ENCODE measurements at places on chromosomes 7 and 10.

DNA sequence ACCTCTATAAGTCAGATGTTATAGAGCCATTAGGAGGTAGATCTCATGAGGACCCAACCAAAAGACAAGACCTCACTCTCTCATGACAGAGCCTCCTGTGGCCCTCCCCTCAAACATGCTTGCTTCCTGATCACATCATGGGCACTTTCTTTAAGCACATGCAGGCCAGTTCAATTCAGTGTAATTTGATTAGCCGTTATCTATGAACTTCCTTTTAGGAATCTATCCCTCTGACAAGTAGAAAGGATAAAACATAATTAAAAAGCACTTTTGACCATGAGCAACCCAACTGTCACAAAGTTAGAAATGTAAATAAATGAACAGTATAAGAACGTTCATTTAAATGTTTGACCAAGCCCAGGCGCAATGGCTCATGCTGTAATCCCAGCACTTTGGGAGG lies 27.7 kb upstream of the TMEM254 start:
- no peak for DNase-seq

GRCh38 chr10:103775776-103776175 lies 79.6 kb downstream of the SH3PXD2A start:
- no peak for DNase-seq

DNA sequence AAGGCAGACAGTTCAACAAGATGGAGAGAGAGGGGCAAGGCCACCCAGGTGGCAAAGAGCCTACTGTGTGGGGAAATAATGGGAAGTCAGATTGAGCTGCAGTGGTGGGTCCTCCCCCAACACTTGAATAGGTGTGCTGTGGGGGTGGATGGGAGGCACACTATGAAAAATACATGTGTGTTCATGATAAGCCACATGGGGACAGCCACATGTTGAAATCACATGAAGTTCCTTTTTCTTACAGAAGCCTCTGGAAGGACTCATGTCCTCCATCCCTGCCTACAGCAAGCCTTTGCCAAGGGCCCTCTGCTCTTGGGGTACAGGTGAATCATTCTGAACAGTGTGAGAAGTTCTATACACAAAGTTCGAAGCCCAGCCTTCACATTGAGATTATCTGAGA lies 310.9 kb downstream of the LRMDA start:
- no peak for DNase-seq

DNA sequence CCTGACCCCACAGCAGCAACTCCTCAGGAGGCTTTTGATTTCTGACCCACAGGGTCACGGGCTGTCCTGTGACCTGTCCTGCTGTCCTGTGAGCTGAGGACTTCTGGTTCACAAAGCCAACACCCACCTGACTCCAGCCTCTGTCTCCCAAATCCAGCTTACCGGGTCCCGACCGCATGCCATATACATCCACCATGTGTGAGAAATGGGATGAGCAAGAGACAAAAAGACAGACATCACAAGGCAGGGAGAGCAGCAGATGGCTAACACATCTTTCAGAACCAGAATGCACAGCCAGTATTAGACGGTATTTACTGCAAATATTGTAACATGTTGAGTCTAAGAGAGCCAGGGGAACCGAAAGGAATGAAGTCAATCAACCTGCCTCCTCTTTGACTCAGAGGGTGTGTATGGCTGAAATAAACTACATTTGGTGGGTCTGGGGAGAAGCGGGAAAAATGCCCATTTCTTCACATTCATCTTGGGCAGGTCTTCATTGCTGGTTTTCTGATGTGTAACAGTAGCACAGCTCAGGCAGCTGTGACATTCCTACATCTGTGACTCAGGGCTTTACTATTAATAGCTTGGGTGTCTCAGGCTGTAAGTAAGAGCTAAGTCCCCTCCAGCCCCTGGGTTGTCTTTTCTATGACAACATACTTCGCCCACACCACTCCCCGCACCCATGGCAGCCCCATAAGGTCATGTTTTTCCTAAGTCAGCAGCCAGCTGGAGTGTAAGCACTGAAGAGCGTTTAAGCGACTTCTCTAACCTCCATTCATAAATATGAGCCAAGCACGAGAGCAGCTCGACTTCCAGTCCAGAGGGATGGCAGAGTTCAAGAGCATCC lies 25.0 kb downstream of the ABLIM1 start:
- no peak for DNase-seq

DNA sequence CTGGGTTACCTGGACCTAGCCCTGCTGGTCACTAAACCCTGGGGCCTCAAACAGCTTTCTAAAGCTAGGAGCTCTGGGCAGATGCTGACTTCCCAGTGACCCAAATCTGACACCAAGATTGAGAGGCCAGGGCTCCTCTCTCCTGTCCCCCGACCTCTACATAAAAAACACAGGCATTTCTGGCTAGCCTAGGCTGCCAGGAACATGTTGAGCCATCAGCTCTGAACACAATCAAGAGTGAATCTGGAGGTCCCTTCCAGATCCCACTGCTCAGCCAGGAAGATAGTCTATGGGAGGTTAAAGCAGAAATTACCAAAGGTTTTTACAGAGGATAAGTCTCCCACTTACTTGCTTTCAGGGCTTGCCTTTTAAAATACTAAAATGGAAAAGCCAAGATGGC lies 22.1 kb upstream of the PDE1C start:
- no peak for DNase-seq

DNA sequence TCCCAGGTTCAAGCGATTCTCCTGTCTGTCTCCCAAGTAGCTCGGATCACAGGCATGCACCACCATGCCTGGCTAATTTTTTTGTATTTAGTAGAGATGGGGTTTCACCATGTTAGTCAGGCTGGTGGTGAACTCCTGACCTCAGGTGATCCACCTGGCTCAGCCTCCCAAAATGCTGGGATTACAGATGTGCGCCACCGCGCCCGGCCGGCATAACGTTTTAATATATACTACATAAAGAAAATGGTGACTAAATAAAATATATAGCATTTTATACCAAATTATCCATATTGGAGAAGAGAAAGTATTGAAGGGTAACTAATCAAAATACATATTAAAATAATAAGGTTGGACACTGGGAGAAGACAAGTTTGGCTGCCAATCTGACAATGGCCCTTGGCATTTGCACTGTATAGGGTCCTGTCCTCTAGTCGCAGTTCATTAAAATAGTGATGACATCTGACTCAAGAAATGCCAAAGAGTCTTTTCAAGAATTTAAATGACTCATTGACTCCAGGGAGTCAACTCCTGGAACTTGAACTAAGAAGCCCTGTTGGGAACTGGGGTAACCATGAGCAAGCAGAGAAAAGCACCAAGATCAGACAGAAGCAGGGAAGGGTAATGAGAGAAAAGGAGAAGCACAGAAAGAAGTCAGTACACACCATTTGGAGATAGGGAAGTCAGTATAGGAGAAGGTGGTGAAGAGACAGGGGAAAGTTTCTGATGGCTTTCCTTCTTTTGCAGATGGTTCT lies 91.1 kb downstream of the CH25H start:
- DNase-seq: no peak

DNA sequence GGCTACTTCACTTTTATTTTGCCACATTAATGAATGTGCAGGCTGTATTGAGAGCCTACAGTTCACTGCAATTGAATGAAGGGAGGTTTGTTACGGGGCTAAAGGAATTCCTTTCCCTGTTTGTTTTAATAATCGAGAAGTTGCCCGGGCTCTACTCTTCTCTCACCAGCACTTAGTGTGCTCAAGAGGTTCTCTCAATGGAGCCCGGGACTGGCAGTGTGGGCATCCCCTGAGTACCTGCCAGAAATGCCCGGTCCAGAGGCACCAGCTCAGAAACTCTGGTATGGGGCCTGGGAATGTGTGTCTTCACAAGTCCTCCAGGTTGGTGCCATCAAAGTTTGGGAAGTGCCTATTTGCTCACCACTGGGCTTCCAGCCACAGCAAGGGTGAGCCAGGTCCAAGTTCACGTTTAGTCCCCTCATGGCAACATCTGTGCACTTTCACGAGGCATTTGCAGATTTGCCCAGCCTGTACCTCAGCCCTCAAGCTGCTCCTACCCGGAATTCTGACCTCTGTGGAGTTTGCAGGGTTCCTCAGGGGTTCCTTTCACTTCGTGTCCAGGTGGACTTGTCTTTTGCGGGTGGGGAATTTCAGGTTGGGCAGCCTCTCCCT lies 622.4 kb downstream of the SDK1 start:
- no peak for DNase-seq

- no peak for DNase-seq
Observed at GRCh38 chr10:132390170-132390920, 6.7 kb upstream of the PWWP2B start.

DNA sequence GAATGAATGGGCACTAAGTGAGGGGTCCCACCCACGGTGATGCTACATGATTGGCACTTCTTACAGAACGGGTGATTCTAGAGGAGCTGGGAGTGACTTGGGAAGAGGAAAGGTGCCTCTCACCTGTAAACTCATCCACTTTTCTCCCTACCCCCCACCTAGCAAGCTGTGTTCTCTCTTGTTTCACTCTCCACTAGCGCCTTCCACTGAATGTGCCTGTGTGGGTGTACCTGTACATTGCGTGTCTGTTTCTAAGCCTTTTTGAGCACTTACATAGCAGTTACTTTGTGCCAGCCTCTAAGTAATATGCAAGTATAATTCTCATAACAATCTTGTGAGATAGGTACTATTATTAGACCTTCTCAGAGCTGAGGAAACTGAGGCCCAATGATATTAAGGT lies 133.7 kb upstream of the AGK start:
- DNase-seq: no peak

DNA sequence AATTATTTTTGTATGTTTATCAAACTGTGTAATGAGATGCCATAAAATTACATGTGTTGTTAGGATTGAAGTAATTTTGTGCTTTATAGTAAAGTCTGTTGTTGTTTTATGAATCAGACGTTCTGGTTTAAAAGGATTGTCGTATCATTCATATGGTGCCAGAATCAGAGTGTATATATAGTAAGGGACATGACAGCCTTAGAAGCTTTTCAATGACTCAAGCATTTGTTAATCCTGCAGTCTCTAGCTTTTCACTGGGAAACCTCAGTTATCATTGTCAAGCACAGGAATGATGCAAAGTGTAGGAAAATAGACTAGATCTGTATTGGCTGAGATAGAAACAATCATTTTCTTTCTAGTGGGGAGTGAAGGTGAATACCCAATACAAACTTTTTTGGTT lies 57.5 kb downstream of the TRRAP start:
- no peak for DNase-seq

DNA sequence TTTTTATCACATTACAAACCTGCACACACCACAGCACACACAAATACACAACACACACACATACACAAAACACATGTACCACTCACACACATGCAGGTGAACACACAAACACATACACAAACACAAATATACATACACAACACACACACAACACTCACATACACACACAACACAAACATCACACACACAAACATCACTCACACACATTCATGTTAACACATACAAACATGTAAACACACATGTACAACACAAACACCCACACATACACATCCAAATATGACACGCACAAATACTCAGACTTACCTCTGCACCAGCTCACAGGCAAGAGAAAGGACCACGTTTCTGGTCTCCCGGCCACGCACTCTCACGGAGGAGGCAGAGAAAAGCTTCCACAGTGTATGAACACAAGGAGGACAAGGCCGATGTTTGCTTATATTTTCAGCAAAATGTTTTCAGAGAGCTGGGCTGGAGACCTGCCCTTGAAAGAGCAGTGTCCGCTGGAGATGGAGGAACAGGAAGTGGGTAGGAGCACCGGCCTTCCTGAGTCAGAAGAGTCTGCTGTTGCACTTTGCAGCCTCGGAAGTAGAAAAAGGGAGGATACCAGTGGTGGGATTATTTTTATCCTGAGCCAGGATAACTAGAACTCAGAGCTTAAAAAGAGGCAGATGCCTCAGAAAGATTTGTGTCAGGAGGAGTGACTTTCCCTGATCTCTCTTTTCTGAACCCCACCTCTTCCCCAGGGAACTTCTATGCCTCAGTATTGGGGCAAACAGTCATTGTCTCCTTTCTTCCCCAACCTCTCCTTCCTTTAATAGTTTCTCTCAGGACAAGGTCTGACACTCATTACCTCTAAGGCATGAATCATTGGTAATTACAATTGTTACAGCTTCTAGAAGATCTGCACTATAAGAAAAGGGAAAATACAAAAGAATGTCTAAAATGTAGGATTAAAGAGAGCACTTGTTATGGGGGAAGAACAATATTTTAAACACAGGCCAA lies at the start of gene GIMAP6:
Gene GIMAP6, minus strand, starts transcription at position 520 of the 999 bp plus-strand sequence. CDS start 2,243 bp downstream, outside the sequence.
- DNase-seq: no peak

DNA sequence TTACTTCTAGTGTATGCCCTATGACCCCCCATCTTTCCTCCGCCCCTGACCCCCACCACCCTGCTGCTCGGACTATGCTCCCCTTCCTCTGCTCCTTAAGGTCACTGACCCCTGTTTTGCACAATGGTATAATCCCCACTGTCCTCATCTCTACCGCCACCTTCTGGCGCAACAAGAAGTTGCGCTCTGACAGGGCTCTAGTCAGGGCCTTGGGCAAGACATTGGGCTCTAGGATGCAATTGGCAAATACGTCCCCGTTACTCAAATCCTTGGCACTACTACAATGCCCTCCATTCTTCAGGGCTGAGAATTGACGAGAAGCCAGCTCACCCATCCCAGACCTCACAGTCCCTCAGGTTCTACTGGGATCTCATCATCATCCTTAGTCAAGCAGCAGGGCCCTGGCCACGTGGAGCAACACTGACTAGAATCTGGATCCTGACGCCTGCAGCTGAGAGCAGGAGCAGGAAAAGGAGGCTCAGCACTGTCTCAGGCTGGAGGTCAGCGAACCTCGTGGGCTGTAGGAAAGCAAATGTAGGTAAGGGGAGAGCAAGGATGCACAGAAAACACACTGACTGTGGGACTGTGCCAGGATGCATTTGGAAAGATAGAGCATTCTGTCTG lies 10.6 kb downstream of the LRIT2 start:
- DNase-seq: no peak

DNA sequence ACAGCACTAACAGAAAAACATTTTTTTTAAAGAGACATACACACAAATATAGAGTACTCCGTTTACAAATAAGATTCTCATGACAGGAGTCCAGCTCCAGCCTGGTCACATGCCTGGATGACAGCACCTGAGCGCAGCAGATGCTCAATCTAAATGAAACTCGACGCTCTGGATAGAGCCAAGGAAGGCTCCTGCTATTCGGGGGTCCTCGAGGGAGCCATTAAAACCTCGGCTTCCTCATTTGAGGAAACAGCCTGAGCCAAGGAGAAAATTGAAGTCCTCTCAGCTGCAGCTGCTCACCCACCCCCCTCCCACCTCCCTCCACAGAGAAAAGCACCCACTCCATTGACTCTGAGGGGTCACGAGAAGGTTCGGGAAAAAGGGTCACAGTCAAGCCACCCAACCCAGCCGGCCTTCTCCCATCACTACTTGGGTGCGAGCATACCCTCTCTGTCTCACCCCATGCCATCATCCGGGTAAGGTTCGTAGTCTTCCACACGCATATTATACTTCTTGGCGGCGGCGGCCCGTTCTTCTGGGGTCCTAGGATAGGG lies 673 bp downstream of the NDUFB8 start:
- DNase-seq: no peak

- DNase-seq: no peak
Observed at GRCh38 chr10:116470768-116471415, 43.2 kb downstream of the PNLIPRP3 start.

DNA sequence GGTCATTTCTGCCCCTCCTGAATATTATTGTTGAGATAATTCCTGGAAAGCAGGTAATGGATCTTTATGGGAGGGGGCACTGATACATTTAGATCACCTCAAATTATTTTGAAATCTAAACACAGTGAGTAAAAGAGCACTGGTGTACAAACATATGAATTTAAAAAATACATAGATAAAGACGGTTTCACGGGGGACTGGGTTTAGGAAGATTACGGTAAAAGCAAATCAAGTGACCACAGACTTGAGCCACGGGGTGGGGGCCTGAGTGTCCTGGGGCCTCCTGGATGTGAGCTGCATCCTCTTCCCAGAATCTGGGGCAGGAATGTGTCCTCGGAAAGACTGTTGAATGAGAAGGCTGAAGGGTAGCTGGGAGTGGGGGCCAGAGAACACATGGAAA lies 219.1 kb upstream of the KLF6 start:
- no peak for DNase-seq

All from NCI-H187 (cell line).